ENCODE measurements at places on chromosomes 7 and 10. TPM values are rescaled to one million over a fixed set of nuclear protein-coding genes. Genes with fewer than 3 reads are reported as not detected.

DNA sequence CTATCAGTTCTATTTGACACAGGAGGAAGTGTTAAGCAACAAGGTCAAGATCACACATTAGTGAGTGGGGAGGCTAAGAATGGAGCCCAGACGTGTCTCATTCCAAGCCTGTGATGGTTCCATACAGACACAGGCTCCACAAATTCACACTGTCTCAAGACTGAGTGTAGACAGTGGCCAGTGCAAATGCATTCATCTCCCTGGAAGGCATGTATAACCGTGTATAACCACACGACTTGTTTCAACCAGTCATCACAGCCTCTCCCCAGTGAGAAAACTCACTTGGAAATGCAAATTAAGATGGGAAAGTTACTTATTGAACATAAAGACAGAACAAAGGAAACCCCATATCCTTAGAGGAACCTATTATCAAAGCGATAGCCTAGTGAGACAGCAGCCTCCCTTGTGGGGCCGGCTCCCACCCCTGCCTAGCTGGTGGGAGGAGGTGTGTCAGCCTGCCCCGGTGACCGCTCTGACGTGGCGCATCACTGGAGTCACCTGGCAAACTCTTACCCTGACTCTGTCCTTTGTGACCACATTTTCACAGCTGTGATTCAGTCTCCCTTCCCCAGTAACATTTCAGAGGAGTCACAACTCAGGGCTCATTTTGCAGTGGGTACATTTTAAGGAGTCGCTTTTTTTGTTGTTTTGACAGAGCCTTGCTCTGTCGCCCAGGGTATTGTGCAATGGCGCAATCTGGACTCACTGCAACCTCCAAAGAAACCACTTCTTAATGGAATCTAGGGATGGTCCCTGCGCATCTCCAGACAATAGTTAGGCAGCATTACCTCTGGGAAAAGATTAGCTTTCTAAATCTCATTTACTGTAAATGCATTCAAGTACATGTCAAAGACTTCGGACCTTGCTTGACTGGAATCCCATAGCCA is 126.6 kb upstream of the PARD3 start:
- H3K36me3 ChIP-seq: no peaks in the 10 kb centered on the region
- H3K27me3 ChIP-seq: peaks cover 2% of the 10 kb centered on the region
- no peak overlapping the region for H3K27ac ChIP-seq
- H3K4me1 ChIP-seq: no peaks in the 10 kb centered on the region
- no peak for DNase-seq

- H3K27me3 ChIP-seq: no peaks in the 10 kb centered on the region
- H3K27ac ChIP-seq: no peak overlapping the region
- H3K4me1 ChIP-seq: no peaks in the 10 kb centered on the region
- H3K36me3 ChIP-seq: no peaks in the 10 kb centered on the region
- no peak for DNase-seq
- no peak overlapping the region for H3K4me3 ChIP-seq
These were observed 691.0 kb upstream of the LRRTM3 start for GRCh38 chr10:66234872-66235271.

- no peak for DNase-seq
- no peak overlapping the region for H3K4me3 ChIP-seq
- H3K27me3 ChIP-seq: no peaks in the 10 kb centered on the region
- H3K27ac ChIP-seq: no peak overlapping the region
- no peaks in the 10 kb centered on the region for H3K36me3 ChIP-seq
- H3K4me1 ChIP-seq: no peaks in the 10 kb centered on the region
These were observed 241.0 kb downstream of the PPP1R3A start for GRCh38 chr7:113677811-113678210.

GRCh38 chr10:6013413-6014192 is 36.3 kb upstream of the IL15RA start:
- H3K27ac ChIP-seq: peak overlapping the region; percentile 88
- H3K4me1 ChIP-seq: peaks cover 36% of the 10 kb centered on the region
- H3K4me3 ChIP-seq: no peak overlapping the region
- no peak for DNase-seq
- peaks cover 46% of the 10 kb centered on the region for H3K36me3 ChIP-seq

DNA sequence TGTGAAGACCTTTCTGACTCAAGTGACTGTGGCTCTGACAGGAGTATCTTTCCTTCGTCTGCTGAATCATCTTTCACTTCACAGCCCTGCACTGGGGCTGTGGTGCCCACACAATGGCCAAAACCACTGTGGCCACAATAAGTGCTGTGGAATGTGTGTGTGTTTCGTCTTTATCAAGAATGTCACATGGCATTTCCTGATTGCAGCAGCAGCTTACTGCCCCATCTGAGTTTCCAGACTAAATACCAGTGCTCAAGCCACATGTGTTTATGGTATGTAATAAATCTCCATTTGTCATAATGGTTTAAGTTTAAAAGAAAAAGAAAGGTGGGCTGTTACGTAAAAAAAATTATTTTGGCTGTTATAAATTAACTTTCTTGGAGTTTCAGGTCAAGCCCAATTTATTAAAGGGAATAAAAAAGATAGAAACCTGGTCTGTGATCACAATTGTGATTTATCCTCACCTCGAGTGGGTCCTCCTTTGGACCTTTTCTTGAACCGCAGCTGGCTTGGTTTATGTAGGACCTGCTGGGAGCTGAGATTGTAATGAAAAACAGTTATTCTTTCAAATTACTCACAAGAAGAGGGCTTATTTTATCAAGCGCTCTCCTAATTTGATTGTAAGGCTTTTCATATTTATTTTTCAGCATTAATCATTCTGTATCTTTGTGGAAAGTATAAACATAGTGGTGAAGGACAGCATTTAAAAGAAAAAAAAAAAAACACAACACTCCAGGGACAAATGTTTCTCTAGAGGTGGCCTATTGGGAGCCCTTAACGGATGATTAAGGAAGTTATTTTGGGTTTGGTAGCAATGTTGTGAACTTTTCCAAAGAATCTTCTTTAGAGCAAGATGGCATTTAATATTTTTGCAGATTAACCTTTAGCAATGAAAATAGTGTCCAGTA is 116.2 kb downstream of the LRMDA start:
- H3K27ac ChIP-seq: no peak overlapping the region
- no peak for DNase-seq
- H3K4me3 ChIP-seq: no peak overlapping the region
- H3K36me3 ChIP-seq: no peaks in the 10 kb centered on the region
- H3K4me1 ChIP-seq: no peaks in the 10 kb centered on the region

DNA sequence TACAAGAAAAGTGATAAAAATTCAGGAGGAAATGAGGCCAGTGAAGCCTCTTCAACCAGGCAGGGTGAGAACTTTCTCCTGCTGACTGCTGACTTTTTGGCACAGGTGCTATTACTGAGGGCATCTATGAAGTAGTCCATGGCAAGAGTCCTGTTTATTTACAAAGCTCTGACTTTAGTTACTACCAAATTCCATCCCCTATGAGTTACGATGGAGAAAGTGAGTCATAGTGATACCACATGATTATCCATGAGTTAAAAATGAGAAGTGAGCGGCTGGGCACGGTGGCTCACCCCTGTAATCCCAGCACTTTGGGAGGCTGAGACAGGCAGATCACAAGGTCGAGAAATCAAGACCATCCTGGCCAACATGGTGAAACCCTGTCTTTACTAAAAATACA is 19.9 kb downstream of the CCDC3 start:
- no peaks in the 10 kb centered on the region for H3K4me1 ChIP-seq
- H3K27me3 ChIP-seq: peaks cover 8% of the 10 kb centered on the region
- DNase-seq: no peak

The NEURL1 gene
- total RNA-seq: 1.6 TPM

- H3K4me1 ChIP-seq: peaks cover 6% of the 10 kb centered on the region
- H3K36me3 ChIP-seq: peaks cover 33% of the 10 kb centered on the region
- no peak overlapping the region for H3K4me3 ChIP-seq
- no peak overlapping the region for H3K27ac ChIP-seq
- no peak for DNase-seq
These were observed 181.5 kb upstream of the AOAH start for GRCh38 chr7:36905841-36906240.

The RBP4 gene
- not detected for total RNA-seq

- peaks cover 29% of the 10 kb centered on the region for H3K4me1 ChIP-seq
- H3K27ac ChIP-seq: peak overlapping the region; percentile 93
- peaks cover 6% of the 10 kb centered on the region for H3K27me3 ChIP-seq
- peak overlapping the region; percentile 82 for H3K4me3 ChIP-seq
These were observed 43.7 kb downstream of the CH25H start for GRCh38 chr10:89163265-89163995.

DNA sequence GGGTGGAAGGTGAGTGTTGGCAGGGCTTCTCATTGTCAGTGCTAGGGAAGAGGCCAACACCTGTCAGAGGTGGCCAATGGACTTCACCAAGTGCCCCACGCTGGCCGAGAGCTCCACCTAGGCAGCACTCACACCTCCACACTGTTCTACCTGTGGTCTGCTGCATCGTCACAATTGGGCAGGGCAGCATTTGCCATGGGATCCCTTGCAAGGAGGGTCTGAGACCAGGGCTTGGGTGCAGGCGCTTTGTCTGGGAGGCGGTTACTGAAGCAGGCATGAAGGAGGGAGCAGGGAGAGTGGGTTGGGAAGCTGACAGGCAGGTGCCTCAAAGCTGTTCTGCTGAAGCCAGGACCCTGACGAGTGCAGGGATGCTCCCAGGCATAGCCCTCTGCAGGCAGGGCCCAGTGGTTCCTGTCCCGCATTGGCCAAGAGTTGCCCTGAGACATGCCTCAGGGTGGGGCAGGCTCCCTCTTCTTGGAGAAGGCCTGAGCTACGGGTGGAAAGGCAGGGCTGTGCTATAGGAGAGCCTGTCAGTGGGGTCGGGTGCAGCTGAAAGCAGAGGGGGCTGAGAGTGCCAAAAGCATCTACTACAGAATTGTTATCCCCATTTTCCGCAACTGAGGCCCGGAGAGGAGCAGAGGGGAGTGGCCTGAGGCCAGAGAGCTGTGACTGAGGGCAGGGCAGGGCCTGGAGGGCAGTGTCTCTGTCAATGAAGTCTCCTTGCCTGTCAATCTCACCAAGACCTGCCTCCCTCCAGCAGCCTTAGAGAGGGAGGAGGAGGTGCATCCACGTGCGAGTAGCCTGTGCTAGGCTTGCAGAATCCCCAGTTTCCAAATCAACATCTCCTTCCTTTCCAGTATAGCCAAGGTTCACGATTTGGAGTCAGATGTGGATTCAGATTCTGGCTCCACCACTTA is 4.0 kb downstream of the RBP3 start:
- H3K36me3 ChIP-seq: no peaks in the 10 kb centered on the region
- H3K27me3 ChIP-seq: no peaks in the 10 kb centered on the region
- no peak overlapping the region for H3K27ac ChIP-seq
- H3K4me3 ChIP-seq: no peak overlapping the region
- no peak for DNase-seq

The NKX2-3 gene
- not detected for total RNA-seq

- DNase-seq: no peak
- peaks cover 10% of the 10 kb centered on the region for H3K4me1 ChIP-seq
- no peaks in the 10 kb centered on the region for H3K36me3 ChIP-seq
- no peak overlapping the region for H3K27ac ChIP-seq
- peaks cover 4% of the 10 kb centered on the region for H3K27me3 ChIP-seq
These were observed 31.0 kb downstream of the PHYH start for GRCh38 chr10:13268841-13269240.

- H3K4me3 ChIP-seq: no peak overlapping the region
- no peaks in the 10 kb centered on the region for H3K36me3 ChIP-seq
- no peak overlapping the region for H3K27ac ChIP-seq
- H3K4me1 ChIP-seq: no peaks in the 10 kb centered on the region
- DNase-seq: no peak
These were observed 15.2 kb downstream of the SLC29A3 start for GRCh38 chr10:71334221-71334791.

DNA sequence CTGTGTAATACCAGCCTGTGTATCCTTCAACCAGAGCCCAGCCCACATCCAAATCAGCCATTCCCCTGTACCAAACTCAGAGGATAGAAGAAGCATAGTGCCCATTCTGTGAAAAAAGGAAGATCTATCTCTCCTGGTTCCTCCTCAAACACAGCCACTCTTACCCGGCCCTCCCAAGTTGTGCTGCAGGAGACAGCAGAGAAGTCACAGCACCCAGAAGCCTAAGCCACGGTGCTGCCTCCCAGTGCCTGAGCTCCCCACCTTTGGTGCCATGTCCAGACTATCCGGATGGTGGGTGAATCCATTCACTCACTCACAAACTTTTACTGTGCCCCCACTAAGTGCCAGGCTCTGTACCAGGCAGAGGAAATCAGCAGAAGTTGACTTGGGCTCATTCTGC is 166.0 kb upstream of the ZMIZ1 start:
- no peak for DNase-seq
- H3K4me3 ChIP-seq: no peak overlapping the region
- no peaks in the 10 kb centered on the region for H3K4me1 ChIP-seq
- H3K36me3 ChIP-seq: no peaks in the 10 kb centered on the region

DNA sequence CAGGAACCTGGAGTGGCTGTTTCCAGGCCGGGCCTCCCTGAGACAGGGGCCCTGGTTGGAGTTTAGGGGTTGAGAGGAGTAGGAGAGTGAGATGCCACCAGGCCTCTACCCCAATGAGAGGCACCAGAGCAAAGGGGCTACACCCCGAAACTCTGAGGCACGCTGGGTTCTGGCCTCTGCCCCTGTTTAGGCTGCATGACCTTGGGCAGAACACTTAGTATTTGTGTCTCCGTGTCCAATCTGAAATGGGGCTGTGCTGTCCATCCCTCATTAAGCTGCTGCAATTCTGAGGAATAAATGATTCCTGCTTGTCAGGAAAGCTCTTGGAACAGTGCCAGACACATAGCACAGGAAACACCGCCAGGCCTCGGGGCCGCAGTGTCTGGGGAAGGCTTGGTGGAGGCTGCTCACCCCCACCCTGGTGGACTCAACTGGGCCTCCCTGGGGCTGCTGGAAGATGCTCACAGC is 40.5 kb upstream of the SAMD8 start:
- H3K4me3 ChIP-seq: no peak overlapping the region
- peaks cover 14% of the 10 kb centered on the region for H3K4me1 ChIP-seq
- no peaks in the 10 kb centered on the region for H3K27me3 ChIP-seq
- H3K36me3 ChIP-seq: no peaks in the 10 kb centered on the region
- no peak overlapping the region for H3K27ac ChIP-seq

DNA sequence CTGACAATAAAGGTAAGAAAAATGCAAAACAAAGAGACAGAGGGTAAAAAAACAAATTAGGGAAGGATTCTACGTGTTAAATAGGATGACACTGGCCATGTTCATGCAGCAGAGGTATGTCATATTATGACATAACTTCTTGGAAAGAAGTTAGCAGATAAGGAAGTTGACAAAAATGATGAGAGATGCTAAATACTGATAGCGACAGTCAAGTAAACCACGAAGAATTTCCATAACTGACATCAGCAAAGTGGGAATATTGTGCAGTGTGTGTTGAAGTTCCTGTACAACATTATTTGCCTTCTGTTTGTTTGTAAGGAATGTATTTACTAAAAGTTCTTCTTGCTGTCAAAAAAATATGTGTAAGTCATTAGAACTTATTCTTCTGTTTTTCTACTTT is 29.5 kb downstream of the MDH2 start:
- no peaks in the 10 kb centered on the region for H3K36me3 ChIP-seq
- peaks cover 4% of the 10 kb centered on the region for H3K27me3 ChIP-seq
- peaks cover 10% of the 10 kb centered on the region for H3K4me1 ChIP-seq
- no peak for DNase-seq
- H3K4me3 ChIP-seq: no peak overlapping the region

The SFMBT2 gene
- 50.6 TPM for total RNA-seq

DNA sequence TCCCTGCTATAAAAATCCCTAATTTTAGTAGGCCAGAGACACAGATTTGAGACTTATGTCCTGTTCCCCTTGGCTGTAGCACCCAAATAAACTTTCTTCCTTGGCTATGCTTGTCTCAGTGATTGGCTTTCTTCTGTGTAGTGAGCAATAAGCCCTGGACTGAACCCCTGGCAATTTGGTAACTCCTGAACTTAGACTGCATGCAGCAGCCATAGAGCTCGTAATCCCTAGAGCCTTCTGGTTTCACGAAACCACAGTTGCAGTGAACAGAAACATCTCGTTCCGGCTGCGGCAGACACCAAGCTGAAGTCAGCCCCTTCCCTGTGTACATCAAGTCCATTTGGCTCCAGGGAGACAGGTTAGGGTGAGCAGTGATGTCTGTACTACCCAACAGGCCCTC is 172.2 kb downstream of the LYZL1 start:
- H3K4me3 ChIP-seq: no peak overlapping the region
- H3K27me3 ChIP-seq: no peaks in the 10 kb centered on the region
- no peak for DNase-seq
- H3K27ac ChIP-seq: no peak overlapping the region

The C10orf95 gene
- total RNA-seq: 0.54 TPM
